ENCODE measurements at places on chromosomes 4 and X.

GRCh38 chrX:48468247-48468671, 1.8 kb downstream of the SLC38A5 start:
- DNase-seq: peak; percentile 48

DNA sequence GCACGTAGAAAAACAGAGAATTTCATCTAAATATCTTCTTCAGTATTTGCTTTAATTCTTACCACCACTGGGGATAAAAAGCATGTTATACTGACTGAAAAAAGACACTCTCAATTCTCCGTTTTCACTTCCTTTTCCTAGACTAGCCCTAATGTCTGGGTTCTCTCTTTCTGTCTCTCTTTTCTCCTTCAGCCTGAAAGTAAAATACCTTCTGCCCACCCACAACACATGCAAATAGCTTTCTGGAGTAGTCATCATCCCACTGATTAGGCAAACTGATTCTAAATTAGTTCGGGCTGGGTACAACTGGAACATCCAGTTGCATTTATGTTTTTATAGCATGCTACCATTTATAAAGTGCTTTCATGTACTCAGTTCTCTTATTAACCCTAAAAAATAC, 142.4 kb upstream of the ANKRD50 start:
- DNase-seq: peak; percentile 2

DNA sequence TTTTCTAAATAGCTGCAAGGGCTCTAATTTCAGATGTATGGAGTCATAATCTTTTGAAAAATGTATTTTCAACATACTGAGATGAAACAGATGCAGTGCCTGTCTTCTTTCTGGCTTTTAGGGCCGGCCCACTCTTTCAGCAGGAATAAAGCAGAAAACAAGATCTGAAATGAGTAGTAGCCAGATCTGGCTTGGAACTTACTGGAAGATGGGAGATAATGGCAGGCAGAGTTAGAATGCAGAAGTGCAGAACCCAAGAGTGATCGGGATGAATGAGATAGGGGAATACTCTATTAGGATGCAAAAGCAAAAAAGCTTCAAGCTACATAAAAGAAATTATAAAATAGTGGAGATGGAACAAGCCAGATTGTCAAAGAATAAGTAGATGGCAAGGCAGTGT, 1.4 kb upstream of the FAM120C start:
- no peak for DNase-seq

GRCh38 chr4:184007891-184008290, 102.8 kb downstream of the STOX2 start:
- DNase-seq: no peak

GRCh38 chr4:153114771-153115321, 89.4 kb upstream of the TRIM2 start:
- no peak for DNase-seq

DNA sequence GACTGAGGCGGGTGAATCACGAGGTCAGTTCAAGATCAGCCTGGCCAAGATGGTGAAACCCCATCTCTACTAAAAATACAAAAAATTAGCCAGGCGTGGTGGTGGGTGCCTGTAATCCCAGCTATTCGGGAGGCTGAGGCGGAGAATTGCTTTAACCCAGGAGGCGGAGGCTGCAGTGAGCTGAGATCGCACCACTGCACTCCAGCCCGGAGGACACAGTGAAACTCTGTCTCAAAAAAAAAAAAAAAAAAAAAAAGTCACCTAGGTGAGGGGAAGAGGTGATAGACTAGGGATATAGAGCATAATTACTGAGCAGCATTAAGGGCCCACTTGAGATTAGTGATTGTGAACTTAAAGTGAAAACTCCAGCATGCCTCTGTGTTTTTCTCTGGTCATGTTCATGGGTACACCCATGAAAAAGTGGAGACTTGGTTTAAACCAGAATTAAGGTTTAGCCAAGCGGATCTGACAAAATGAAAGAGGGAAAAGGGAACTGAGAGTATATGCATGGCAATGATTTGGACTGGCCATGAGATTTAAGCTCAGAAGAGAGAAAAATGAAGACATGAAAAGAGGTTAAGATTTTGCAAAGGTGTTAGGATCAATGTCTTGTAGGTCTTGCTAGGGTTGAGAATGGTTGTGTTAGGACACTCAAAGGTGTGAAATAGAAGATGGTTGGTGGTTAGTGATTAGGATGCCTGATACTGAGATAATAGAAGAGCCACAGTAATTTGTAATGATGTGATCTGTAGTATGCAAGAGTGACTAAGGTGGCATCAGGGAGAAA, 105.0 kb downstream of the RAB28 start:
- no peak for DNase-seq

DNA sequence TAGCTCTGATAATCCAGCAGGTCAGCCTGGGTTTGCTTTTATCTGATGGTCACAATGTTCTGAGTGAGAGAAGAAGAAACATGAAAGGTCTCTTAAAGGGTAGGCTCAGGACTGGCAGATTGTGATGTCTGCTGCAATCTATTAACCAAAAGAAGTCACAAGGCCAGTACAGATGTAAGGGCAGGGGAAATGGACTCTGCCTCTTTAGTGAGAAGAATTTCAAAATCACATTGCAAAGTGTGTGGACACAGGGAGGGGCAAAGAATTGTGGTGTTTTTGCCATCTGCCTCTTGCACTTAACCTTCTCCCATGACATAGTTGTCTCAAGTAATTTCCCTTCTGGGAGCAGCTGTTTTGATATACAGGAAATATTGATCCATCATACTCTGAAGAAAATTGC, 40.9 kb downstream of the IL1RAPL1 start:
- DNase-seq: no peak

DNA sequence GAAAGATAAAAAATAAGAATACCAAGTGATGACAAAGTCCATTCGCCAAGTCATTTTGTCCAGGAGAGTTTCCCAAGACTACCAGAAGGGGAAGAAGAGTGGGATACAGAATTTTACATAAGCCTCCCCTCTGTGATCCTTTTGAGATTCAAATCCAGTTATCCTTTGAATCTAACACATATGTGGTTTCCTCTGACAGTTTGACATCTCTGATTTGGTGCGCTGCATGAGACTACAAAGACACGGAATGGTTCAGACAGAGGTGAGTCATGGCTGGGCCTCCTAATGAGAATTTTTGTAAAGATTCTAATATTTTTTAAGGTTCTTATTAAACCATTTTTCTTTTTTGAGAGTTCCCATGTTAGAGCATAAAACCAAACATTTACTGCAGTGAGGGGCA, 38.3 kb downstream of the SLC10A6 start:
- DNase-seq: no peak

DNA sequence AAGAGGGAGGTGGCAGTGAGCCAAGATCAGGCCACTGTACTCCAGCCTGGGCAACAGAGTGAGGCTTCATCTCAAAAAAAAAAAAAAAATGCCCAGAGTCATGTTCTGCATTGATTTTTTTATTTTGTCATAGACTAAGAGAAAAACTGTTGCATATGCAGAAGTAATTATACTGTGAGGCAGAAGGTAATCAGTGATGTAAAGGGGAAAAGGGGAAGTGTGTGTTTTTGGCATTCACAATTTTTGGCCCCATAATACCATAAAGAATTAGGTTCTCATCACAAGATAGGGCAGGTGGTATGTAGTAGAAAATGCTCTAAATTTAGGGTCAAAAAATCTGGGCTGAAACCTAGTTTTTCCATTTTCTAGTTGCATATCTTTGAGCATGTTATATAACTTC, 47.3 kb upstream of the GAB1 start:
- DNase-seq: no peak

DNA sequence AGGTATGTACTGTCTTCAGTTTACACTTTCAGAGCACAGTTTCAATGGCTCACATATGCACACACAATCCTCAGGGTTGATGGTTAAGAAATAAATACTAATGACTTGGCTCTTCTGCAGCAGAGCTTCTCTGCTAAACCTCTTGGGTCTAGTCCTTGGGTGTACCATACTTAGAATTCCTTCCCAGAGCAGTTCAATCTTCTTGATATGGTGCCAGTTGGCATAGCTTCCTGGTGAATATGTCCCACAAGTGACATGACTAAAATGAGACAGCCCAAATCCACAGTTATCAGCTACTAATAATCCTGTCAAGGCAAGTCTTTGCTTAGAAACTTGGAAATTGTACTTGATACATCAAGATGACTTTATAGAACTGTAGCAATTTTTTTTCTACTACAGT, 654.4 kb downstream of the IQCM start:
- DNase-seq: no peak

- no peak for DNase-seq
Observed at GRCh38 chr4:80062527-80062926, 10.5 kb downstream of the ANTXR2 start.

DNA sequence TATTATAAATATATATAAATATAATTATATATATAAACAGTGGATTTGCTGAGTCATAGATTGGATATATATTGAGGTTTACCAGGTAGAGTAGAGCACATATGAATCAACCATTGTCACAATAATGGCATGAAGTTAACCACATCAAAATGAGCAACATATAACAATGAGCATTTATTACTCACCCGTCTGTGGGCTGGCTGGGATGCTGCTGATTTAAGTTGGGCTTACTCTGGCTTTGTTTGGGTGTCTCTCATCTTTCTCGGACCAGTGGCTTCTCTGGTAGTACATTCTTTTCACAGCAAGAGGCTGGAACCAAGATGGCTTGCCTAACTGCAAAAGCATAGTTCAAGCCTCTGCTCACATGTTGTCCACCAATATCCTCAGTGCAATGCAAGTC, 111.7 kb upstream of the TAPT1 start:
- no peak for DNase-seq

- no peak for DNase-seq
Observed at GRCh38 chr4:145352438-145353145, 129.1 kb upstream of the SMAD1 start.

GRCh38 chr4:100450449-100450848, 67.4 kb downstream of the EMCN start:
- no peak for DNase-seq

GRCh38 chrX:131703646-131704045, 159.8 kb downstream of the OR13H1 start:
- no peak for DNase-seq

GRCh38 chr4:15778289-15779241, at the start of gene CD38:
CD38 (plus strand) TSS chr4:15778328; CDS start chr4:15778415, 87 bp downstream.
- DNase-seq: peak; percentile 51

DNA sequence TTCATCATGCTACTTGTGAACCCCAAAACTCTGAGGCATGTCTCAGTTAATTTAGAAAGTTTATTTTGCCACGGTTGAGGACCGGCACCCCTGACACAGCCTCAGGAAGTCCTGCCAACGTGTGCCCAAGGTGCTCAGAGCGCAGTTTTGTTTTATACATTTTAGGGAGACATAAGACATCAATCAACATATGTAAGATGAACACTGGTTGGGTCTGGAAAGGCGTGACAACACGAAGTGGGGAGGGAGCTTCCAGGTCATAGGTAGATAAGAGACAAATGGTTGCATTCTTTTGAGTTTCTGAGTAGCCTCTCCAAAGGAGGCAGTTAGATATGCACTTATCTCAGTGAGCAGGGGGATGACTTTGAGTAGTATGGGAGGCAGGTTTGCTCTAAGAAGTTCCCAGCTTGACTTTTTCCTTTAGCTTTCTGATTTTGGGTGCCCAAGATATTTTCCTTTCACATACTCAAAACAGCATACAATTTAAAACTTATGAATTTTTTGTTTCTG, 98.9 kb downstream of the SYTL5 start:
- no peak for DNase-seq

DNA sequence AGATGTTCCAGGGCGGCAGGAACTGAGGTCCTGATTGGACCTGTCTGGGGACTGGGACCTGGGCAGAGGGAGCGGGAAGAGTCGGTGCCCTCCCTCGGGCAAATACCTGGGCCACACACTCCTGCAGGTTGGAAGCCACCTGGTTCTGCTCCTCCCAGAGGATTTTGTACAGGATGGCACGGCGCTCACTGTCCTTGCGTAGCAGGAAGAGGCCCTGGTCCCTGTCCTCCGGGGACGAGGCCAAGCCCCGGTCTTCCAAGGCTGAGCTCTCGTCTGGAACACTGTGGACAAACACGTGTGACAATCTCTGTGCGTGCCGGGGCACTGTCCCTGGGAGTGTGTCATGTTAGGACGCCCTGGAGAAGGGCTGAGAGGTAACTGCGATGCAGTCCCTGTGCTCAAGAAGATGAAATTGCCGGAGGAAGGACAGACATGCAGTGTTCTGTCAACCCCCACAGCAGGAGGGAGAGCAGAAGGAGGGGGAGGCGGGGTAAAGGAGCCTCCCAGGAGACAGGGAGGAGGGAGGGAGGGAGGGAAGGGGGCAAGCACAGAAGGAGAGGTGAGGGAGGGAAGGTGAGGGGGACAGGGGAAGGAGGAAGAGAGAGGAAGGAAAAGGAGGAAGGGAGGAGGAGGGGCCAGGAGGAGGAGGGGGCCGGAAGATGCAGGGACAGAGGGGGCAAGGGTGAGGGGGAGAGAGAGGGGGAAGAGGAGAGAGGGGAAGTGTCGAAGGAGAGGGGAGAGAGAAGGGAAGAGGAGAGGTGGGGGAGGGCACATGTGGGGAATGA, 29.0 kb downstream of the PDHA1 start:
- DNase-seq: no peak

DNA sequence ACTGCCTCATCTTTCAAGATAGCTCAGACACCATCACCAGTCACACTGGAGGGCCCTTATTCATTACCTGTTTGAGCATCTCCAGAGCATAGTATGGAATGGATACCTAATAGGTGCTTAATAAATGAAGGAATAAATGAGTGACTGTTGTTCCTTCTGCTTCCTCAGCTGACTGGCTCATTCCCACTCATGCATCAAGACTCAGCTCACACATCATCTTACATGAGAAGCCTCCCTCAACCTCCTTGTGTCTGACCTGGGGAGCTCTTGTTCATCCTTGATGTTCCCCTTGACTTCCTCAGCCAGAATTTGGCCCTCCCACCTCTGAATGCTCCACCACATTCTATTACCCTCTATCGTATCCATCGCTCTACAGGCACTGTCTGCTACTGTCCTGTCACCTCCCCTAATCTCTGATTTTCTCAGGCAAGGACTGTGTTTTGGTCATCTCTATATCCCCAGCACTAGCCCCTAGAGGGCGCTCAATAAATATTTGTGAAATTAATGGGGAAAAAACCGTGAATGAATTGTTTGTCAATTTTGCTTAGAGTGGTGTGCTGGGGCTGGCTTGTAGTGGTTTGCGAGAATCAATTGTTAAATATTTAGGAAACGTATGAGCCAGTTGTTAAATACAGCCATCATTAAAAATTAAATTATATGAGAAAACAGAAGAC, 88.3 kb downstream of the NHSL2 start:
- DNase-seq: peak; percentile 20

DNA sequence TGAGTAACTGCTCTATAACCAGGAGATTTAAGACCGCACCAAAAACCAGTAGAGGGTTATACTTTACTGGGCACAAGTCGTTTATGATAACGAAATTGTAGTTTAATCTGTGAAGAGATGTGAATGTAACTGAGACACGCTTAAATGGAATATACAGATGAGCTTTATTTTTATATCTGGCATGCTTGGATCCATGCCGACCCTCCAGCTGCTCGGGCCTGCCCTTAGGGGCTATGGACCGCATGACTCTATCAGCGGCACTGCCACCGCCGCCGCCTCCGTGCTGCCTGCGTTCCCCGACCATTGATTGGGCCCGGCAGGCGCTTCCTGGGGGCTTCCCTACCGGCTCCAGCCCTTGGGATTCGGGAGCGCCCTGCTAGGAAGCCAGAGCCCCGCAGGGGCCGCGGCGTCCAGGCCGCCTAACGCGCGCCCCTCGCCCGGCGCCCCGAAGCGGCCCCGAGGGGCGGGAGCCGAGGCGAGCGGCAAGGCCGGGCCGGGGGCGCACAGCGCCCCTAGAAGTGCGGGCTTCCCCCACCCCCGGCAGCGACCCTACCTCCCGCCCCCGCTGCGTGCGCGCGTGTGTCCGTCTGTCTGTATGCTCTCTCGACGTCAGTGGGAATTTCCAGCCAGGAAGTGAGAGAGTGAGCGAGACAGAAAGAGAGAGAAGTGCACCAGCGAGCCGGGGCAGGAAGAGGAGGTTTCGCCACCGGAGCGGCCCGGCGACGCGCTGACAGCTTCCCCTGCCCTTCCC, at the start of gene NFKB1:
Gene NFKB1 (plus strand): TSS at position 664 of the 751 bp plus-strand sequence. CDS start 24,160 bp downstream, outside the sequence.
- DNase-seq: peak; percentile 38

GRCh38 chrX:147803948-147804347, 107.8 kb upstream of the FMR1 start:
- no peak for DNase-seq

Measured in GM12892 (cell line).